ENCODE measurements at places on chromosomes 7 and 10. TPM values are rescaled to one million over a fixed set of nuclear protein-coding genes. Genes with fewer than 3 reads are reported as not detected.

SORCS3 gene
- total RNA-seq = not detected

GRCh38 chr7:152922318-152923081 lies 162.9 kb downstream of the ACTR3B start:
- no peaks in the 10 kb centered on the region for H3K36me3 ChIP-seq
- H3K27me3 ChIP-seq = no peaks in the 10 kb centered on the region
- no peak overlapping the region for H3K4me3 ChIP-seq

DNA sequence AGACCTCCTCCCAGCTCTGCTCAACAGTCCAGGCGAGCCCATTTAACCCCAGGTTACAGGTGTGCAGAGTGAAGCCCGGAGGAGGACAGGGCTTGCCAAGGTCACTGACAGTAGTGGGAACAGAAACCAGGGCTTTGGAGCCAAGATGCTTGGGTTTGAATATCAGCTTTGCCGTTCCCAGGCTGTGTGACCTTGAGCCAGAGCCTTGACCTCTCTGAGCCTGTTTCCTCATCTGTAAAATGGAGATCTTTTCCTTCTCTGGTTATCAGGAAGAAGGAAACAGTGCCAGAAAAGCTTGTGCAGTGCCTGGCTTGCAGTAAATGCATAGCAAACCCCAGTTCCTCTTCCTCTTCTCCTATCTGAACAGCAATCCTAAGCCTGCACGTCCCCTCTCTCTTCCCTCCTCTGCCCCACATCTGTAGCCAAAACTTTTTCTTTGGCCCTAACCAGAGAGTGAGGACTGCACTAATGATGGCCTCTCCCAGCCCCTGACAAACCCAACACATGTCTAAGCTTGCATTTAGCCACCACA lies 21.4 kb upstream of the MLXIPL start:
- no peak overlapping the region for H3K4me3 ChIP-seq
- no peaks in the 10 kb centered on the region for H3K36me3 ChIP-seq
- peaks cover 9% of the 10 kb centered on the region for H3K4me1 ChIP-seq
- H3K27me3 ChIP-seq = no peaks in the 10 kb centered on the region
- H3K27ac ChIP-seq = no peak overlapping the region
- DNase-seq = no peak

CDCA7L gene
- total RNA-seq = 4.5 TPM

NKX1-2 gene
- total RNA-seq = not detected

GRCh38 chr7:119963654-119964053 lies 309.3 kb upstream of the KCND2 start:
- no peak overlapping the region for H3K27ac ChIP-seq
- DNase-seq = no peak
- no peak overlapping the region for H3K4me3 ChIP-seq
- no peaks in the 10 kb centered on the region for H3K27me3 ChIP-seq
- H3K36me3 ChIP-seq = no peaks in the 10 kb centered on the region
- H3K4me1 ChIP-seq = no peaks in the 10 kb centered on the region

DNA sequence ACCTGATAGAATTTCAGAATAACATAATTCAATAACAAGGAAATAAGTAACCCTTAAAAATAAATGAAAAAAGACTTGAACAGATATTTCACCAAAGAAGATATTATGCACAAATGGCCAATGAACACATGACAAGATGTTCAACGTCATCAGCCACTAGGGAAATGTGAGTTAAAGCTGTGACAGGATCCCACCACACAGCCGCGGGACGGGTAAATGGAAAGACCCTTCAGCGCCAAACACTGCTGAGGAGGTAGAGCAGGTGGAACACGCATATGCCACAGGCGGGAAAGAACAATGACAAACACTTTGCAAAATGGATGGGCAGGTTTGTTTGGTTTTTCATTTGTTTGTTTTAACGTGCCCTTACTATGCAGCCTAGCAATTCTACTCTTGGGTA lies 86.1 kb upstream of the RNF32 start:
- H3K27me3 ChIP-seq = no peaks in the 10 kb centered on the region
- H3K4me3 ChIP-seq = no peak overlapping the region
- no peaks in the 10 kb centered on the region for H3K36me3 ChIP-seq
- H3K27ac ChIP-seq = no peak overlapping the region
- DNase-seq = no peak
- H3K4me1 ChIP-seq = no peaks in the 10 kb centered on the region

SCD gene
- 43.1 TPM for total RNA-seq

- DNase-seq = no peak
- no peaks in the 10 kb centered on the region for H3K4me1 ChIP-seq
These were observed 217.0 kb upstream of the CTBP2 start for GRCh38 chr10:125377368-125377767.

DNA sequence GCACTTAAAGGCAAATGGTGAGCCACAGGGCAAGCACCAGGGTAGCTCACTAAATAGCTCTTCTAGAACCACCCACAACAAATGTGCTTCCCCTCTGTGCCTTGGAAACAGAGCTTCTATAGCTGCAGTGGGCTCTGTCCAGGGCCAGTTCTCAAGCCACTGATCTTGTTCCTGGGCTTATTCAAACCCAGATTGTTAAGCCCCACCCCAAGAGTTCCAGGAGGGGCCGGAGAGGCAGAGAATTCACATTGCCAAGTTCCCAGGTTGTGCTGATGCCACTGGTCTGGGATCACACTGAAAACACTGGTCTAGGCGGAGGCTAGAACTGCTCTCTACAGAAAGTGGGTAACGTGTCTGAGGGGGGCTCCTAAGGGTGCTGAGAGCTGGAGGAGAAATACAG lies 15.4 kb upstream of the KDM7A start:
- no peak overlapping the region for H3K4me3 ChIP-seq
- no peak overlapping the region for H3K27ac ChIP-seq
- no peaks in the 10 kb centered on the region for H3K4me1 ChIP-seq
- H3K36me3 ChIP-seq = no peaks in the 10 kb centered on the region
- H3K27me3 ChIP-seq = no peaks in the 10 kb centered on the region

GRCh38 chr7:100137851-100138760 lies 10.6 kb upstream of the LAMTOR4 start:
- no peak overlapping the region for H3K27ac ChIP-seq
- DNase-seq = no peak
- H3K4me1 ChIP-seq = peaks cover 17% of the 10 kb centered on the region
- H3K27me3 ChIP-seq = no peaks in the 10 kb centered on the region
- H3K4me3 ChIP-seq = no peak overlapping the region

GRCh38 chr10:43458227-43458626 lies 21.3 kb downstream of the ZNF487 start:
- H3K36me3 ChIP-seq = no peaks in the 10 kb centered on the region
- no peak overlapping the region for H3K4me3 ChIP-seq
- no peak overlapping the region for H3K27ac ChIP-seq

DNA sequence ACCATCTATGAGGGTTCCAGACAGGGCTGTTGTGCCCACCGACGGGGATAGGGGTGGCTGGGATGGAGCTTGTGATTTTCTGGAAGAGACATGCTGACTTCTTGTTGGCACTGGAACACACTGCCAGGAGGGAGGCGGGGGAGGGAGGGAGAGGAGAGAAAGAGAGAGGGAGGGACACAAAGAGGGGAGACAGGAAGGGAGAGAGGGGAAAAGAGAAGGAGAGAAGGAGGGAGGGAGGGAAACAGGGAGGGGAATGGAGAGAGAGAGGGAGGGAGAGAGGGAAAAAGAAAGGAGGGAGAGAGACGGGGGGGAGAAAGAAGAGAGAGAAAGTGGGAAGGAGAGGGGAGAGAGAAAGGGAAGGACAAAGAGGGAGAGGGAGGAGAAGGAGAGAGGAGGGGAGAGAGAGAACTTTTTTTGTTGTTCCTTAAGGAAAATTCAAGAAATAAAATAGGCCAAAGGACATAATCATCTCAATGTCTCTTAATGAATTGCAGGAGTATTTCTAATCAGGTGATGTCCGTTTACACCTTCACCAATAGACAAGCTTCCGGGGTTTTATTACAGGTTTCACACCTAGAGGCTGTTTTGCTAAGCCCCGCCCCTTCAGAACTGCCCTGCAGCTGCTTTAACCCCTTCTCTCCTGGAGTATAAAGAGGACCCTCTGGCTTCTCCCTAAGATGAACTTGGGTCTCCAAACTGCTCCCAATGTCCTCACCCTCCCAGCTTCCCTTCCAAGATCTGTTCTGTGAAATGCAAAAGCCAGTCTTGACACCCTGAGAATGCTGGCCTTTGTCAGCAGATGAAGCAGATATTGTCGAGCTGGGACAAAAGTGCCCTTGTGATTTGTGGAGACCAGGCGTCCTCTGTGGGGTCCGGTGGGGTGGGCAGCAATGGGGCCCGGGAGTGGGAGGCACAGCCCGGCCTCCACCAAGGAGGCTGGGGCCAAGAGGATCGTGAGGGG lies 82.0 kb upstream of the GTF2IRD1 start:
- H3K27me3 ChIP-seq = no peaks in the 10 kb centered on the region
- H3K4me3 ChIP-seq = no peak overlapping the region
- no peaks in the 10 kb centered on the region for H3K36me3 ChIP-seq
- H3K4me1 ChIP-seq = no peaks in the 10 kb centered on the region

ATP6V0A4 gene
- not detected for total RNA-seq

DNA sequence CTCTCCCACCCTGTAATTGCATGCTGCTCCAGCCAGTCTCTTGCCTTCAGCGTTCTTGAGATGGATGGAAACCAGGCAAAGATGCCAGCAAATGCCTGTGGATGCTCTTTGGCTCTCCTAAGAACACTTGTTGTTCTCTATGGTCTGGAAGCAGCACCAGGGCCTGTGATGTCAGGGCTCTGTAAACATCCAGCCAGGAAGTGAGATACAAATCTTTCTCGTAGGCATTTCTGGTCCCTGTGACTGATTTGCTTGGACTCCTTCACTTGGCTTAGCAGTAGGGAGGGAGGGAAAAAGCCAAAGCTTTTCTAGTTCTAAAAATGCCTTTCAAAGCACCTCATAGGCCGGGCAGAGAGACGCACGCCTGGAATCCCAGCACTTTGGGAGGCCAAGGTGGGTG lies 201.3 kb downstream of the REEP3 start:
- H3K27ac ChIP-seq = no peak overlapping the region
- H3K4me3 ChIP-seq = no peak overlapping the region
- H3K27me3 ChIP-seq = no peaks in the 10 kb centered on the region
- H3K36me3 ChIP-seq = no peaks in the 10 kb centered on the region
- no peak for DNase-seq

GRCh38 chr7:97752215-97752614 lies 20.3 kb downstream of the TAC1 start:
- no peak overlapping the region for H3K27ac ChIP-seq
- H3K4me3 ChIP-seq = no peak overlapping the region
- no peaks in the 10 kb centered on the region for H3K36me3 ChIP-seq
- no peaks in the 10 kb centered on the region for H3K4me1 ChIP-seq
- DNase-seq = no peak

SEMA3A gene
- total RNA-seq = 0.57 TPM

FBXO24 gene
- 0.29 TPM for total RNA-seq

DNA sequence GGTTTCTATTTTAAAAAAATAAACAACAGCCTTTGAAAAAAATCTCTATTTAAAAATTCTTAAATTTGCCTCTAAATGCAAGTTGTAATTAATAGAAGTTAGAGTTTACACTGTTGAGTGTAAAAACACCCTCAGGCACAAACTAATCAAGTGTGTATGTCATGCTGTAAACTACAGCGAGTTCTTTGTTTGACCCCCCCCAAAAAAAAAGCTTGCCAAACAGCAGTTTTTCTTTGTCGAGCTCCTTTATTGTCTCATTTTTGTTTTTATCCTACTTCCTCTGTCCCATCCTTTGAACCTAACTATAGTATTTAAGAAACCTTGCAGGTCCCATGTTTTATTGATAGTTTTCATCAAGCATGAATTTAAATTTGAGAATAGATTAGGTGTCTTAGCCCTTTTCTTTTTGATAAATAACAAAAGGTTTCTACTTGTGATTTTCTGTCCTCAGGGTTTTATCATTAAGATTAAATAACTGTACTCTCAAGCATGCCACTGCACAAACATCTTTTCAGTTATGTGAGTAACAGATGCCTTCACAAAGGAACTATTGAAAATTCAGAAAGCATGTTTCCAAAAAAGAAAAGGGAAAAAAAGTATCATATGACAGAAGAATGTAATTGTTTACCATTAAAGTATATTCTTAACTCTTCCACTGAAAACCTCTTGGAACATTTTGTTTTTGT lies 176.0 kb downstream of the ARID5B start:
- no peak for DNase-seq
- H3K27me3 ChIP-seq = no peaks in the 10 kb centered on the region
- no peak overlapping the region for H3K27ac ChIP-seq
- H3K36me3 ChIP-seq = no peaks in the 10 kb centered on the region
- H3K4me3 ChIP-seq = no peak overlapping the region
- H3K4me1 ChIP-seq = no peaks in the 10 kb centered on the region

DNA sequence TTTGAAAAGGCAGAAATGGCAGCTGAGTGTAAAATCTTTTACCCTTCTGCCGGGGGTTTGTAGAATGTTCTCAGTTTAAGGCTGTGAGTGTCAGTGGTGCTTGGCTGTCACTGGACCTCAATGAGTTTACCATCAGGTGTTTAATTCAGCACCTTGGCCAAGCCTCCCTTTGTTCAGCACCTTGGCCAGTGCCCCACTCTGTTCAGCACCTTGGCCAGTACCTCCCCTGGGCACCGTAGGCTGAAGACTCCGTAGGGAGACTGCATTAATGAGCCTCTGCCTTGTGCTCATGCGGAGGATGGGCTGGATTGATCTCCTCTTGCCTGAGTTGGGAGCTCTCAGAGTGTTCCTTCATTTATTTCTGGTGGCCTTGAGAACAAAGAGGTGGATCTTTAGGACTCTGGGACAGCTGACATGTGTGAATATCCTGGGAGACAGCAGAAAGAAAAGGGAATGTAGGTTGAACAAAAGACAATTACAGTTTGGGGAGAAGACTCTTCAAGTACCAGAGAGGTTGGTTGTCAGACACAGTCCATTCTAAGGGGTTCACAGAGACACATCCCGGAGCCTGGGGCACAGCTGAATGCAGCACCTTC lies 1.6 kb downstream of the FAM24A start:
- H3K36me3 ChIP-seq = no peaks in the 10 kb centered on the region
- DNase-seq = peak; percentile 43
- H3K4me3 ChIP-seq = no peak overlapping the region
- H3K27me3 ChIP-seq = no peaks in the 10 kb centered on the region
- H3K27ac ChIP-seq = no peak overlapping the region

GRCh38 chr10:101843032-101844021 lies at the start of gene KCNIP2:
Gene KCNIP2, minus strand, starts transcription at chr10:101843800. Its CDS starts 232 bp downstream, at chr10:101843568.
- no peaks in the 10 kb centered on the region for H3K36me3 ChIP-seq
- no peak within 1 kb of the TSS for H3K27ac ChIP-seq
- peak within 1 kb of the TSS; percentile 36 for H3K4me3 ChIP-seq
- peaks cover 9% of the 10 kb centered on the region for H3K4me1 ChIP-seq
- DNase-seq = no peak
- no peaks in the 10 kb centered on the region for H3K27me3 ChIP-seq

TFR2 gene
- 414 TPM for total RNA-seq

NRCAM gene
- 0.31 TPM for total RNA-seq

RBP3 gene
- not detected for total RNA-seq

DNA sequence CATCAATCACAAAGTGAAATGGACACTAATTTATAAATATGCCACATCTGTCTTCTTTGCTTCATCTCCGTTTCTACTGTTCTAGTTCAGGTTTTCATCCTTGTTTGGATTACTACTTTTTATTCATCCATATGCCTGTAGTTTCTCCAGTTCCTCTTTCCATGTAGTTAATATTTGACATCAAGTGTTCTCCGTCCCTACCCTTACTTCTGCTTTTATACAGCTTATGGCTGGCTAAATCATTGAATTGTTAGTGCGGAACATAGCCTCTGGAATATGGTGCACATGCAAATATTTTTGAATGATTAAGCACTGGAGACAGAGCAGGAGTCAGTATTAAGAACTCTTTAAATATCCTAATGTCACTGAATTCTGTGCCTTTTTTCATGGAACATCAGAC lies 230.0 kb upstream of the PPP1R3A start:
- DNase-seq = no peak
- no peak overlapping the region for H3K4me3 ChIP-seq
- H3K36me3 ChIP-seq = no peaks in the 10 kb centered on the region
- H3K4me1 ChIP-seq = no peaks in the 10 kb centered on the region
- H3K27me3 ChIP-seq = no peaks in the 10 kb centered on the region

GRCh38 chr7:139403601-139404000 lies 43.9 kb downstream of the LUC7L2 start:
- H3K27ac ChIP-seq = no peak overlapping the region
- H3K4me1 ChIP-seq = no peaks in the 10 kb centered on the region
- H3K36me3 ChIP-seq = peaks cover 92% of the 10 kb centered on the region
- DNase-seq = no peak

EFCAB10 gene
- total RNA-seq = not detected

Measured in right lobe of liver (tissue), 6 donors.